Muscle of arm (tissue), 14 donors: ENCODE measurements at places on chromosomes 4 and X. TPM values are rescaled to one million over a fixed set of nuclear protein-coding genes. Genes with fewer than 3 reads are reported as not detected.
A peak's percentile ranks its signal among the peaks of the same experiment; 100 is the strongest.

The CLIC2 gene
- 4.8 TPM for polyA plus RNA-seq

DNA sequence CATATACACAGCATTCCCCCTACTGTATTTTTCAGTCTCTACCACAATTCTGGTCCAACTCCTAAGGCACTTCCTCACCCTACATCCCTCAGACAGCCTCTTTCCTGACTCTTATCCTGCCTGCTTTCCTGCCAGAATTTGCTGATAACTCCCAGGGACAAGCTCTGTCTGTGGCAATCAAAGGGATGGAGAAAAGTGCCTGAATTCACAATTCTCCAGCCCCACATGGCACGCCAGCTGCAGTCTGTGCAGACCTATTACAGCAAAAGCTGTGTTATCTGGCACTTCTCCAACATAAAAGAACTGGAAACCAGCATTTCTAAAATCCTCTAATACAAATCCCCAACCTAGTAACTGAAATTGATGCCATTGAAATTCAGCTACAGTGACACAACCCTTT lies 404.8 kb downstream of the KLHL13 start:
- no peak for DNase-seq

- DNase-seq = no peak
Measured at GRCh38 chr4:26958925-26959653, 98.4 kb downstream of the STIM2 start.

The TTC29 gene
- 0.18 TPM for polyA plus RNA-seq

DNA sequence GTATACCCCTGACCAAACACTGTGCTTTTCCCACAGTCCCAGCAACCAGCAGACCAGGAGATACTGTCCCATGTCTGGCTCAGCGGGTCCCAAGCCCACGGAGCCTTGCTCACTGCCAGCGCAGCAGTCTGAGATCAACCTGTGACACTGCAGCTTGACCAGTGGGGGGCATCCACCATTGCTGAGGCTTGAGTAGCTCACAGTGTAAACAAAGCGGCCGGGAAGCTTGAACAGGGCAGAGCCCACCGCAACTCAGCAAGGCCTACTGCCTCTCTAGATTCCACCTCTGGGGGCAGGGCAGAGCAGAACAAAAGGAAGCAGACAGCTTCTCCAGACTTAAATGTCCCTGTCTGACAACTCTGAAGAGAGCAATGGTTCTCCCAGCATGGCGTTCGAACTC lies 58.1 kb downstream of the SLC10A6 start:
- no peak for DNase-seq

GRCh38 chr4:125994024-125994423 lies 679.3 kb downstream of the FAT4 start:
- no peak for DNase-seq

DNA sequence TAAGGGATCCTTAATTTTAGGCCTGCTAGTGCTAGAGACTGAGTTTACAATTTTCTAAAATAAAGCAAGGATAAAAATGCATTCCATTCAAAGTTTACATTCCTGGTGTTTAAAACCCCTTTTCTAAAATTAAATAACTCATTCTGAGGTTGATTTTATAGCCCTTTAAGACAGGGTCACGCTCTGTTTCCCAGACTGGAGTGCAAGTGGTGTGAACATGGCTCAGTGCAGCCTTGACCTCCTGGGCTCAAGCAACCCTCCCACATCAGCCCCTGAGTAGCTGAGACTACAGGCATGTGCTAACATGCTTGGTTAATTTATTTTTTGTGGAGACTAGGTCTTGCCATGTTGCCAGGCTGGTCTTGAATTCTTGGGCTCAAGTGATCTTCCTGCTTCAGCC lies 6.8 kb upstream of the CDKL2 start:
- no peak for DNase-seq

GRCh38 chr4:37845201-37845600 lies 18.7 kb downstream of the PGM2 start:
- DNase-seq = no peak

- DNase-seq = no peak
Measured at GRCh38 chr4:188781655-188782054, 642.4 kb downstream of the TRIML1 start.

DNA sequence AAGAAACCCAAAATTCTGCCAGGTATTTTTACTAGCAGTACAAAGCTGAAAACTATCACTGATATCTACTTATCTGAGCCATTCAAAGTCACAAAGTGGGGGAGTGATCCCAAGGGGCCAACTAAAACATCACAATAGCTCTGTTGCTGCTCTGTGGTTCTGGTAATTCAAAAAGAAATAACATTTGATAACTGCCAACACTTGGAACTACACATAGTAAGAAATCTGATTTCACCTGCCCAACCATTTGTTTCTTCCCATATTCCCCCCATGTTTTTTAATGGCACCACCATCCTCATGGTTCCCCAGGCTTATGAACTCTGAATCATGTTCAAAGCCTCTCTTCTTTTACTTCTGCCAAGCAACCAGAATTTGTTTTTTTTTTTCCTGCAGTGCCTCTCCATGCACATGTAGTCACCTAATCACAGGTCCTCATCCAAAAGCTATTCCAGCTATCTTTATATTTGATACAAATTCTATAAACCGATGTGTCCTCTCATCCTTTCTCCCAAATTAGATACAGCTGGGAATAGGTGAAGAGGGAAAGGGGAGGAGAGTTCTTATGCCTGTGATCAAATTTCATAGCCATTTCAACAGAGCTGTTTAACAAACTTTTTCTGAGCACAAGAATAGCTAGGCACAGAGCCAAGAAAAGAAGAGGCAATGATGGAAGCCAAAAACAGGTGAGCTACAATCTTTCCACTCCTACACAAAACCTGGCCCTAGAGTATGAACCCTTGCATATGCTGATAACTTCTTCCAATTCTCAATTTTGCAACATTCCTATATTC lies 7.7 kb downstream of the AMMECR1 start:
- DNase-seq = no peak

- DNase-seq = no peak
Measured at GRCh38 chr4:149140841-149141240, 674.8 kb downstream of the IQCM start.

- no peak for DNase-seq
Measured at GRCh38 chr4:123478859-123479345, 82.3 kb downstream of the SPRY1 start.

GRCh38 chrX:109600237-109600651 lies 24.7 kb downstream of the KCNE5 start:
- no peak for DNase-seq

- peak; percentile 13 for DNase-seq
Measured at GRCh38 chr4:185792384-185793115, 19.4 kb downstream of the SORBS2 start.

- DNase-seq = no peak
Measured at GRCh38 chr4:169622566-169622965, 2.2 kb downstream of the CLCN3 start.

- no peak for DNase-seq
Measured at GRCh38 chr4:58042176-58042575, 932.0 kb upstream of the IGFBP7 start.

DNA sequence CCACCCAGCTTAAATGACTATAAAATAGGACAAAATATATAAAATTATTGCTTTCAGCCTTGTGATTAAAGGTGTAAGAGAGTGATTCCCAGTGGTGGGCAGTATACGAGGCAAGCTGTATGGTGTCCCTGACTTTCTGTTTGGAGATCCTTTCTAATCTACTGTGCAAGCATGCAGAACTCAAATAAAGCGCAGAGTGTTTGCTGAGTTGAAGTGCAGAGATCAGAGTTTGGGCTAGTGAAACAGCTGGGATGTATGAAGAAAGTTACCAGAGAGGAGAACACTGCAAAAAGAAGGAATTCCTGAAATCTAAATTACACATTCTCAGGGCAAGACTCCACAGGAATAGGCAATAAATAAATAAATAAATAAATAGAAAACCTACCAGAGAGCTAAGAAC lies 218.5 kb upstream of the TLL1 start:
- DNase-seq = no peak

- no peak for DNase-seq
Measured at GRCh38 chr4:89860971-89861370, 24.0 kb upstream of the SNCA start.

DNA sequence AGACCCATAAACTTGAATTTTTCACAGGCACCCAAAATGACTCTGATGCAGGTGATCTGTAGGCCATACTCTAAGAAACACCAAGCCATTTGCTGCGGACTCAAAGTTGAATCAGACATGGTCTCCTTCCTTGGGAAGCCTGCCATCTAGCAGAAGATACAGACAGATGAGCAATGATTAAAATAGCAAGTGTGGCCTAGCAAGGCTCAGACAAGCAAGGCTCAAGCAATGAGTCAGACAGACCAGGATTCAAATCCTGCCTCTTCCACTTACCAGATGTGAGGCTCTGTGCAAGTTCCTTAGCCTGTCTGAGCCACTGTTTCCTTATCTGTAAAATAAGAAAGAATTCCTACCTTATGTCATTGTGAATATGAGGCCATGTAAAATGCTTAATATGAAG lies 2.3 kb downstream of the CCDC149 start:
- DNase-seq = no peak

DNA sequence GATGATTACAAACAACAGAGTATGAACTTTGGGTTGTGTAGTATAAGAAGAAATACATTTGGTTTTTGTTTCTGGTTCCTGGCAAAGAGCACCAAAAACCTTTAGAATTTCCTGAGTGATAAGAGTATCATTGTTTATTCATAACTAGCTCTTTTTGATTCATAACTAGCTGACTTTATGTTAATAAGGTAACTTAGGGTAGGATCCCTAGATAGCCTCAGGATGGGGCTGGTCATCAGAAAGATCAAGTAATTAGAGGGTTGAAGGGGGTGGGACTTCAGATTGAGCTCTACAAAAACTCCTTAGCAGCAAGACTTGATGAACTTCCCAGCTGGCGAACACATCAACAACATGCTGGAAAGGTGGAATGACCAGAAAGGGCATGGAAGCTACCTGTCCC lies 166.5 kb downstream of the SCFD2 start:
- no peak for DNase-seq

GRCh38 chrX:132393992-132394391 lies 94.8 kb downstream of the MBNL3 start:
- DNase-seq = no peak

The GUCY1B1 gene
- polyA plus RNA-seq = 19.0 TPM

The PKD2 gene
- polyA plus RNA-seq = 37.1 TPM

DNA sequence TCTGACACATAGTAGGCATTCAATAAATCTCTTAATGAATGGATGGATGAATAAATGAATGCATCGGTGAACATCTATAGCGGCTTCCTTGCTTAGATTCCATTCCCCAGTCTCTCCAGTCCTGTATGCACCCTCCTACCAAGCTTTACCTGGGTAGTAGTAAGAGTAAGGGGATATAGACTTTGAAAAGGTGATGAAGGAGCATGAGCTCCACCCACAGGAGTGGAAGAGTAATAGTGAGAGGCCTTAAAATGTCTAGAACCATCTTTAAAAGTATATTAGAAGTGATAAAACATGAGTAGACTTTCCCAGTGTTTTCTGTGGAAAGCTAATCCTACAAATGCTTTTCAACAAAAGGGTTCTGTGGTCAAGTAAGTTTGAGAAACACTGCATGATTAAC lies 35.5 kb upstream of the GPC3 start:
- DNase-seq = no peak

DNA sequence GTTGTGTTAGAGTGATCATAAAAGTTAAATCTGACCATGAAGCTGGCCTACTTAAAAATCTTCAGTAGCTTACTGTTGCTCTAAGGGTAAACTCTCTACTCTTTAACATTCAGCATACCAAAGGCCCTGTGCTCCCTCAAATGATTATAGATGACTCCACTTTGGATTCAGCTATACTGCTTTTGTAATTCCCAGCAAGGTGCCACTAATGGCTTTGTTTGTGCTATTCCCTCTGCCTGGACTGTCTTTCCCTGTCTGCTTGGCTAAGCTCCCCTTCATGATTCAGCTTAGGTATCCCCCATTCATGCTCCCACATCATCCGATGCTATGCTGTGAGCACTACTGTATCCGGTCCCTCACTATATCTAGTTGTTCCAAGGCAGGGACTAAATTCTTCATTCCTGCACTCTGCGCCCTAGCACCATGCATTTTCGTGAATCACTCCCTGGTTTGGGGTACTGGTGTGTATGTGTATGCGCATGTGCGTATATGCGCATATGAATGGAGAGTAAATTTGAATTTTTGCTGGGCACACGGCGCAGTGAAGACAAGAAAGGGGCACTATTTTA lies 453 bp upstream of the PBDC1 start:
- no peak for DNase-seq

GRCh38 chr4:37645736-37646135 lies 40.4 kb downstream of the RELL1 start:
- no peak for DNase-seq

The PLP1 gene
- 61.5 TPM for polyA plus RNA-seq

DNA sequence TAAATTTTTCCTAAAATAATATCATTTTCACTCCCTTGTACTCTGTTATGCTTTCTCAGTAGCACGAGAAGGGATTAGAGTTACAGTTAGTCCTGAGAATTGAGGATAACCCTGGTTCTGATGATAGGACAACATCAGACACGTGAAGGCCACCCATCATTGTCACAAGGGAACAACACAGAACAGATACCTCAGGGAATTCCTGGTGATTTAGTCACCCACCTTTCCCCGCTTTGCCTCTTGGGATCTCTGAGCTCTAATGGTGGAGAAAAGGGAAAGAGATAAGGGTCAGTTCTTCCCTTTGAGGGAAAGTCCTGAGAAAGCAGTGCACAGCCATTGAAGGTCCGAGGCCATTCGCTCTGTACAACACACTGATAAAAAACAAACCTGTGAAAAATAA lies 112.3 kb upstream of the GALNT7 start:
- DNase-seq = no peak

The SSX1 gene
- polyA plus RNA-seq = not detected

- no peak for DNase-seq
Measured at GRCh38 chrX:107713543-107714205, 61.9 kb downstream of the TSC22D3 start.

GRCh38 chr4:121765368-121765705 lies 373 bp upstream of the SMIM43 start:
- DNase-seq = no peak

DNA sequence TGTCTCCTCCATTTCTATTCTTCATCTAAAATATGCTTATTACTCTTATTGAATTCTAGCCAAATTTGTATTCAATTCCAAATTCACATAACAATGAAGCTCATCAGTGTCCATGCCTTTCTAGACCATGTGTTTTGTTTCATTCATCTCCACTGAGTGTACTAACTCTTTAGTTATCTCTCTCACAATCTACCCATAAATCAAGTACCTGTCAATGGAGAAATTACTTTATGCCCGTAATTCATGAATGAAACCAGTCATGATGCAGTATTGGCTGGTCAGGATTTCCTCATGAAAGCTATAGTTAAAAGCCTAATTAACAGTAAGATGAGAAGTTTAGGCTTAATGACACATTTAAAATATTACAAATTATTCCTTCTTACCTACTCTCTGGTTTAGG lies 12.2 kb upstream of the TMPRSS11F start:
- DNase-seq = no peak

DNA sequence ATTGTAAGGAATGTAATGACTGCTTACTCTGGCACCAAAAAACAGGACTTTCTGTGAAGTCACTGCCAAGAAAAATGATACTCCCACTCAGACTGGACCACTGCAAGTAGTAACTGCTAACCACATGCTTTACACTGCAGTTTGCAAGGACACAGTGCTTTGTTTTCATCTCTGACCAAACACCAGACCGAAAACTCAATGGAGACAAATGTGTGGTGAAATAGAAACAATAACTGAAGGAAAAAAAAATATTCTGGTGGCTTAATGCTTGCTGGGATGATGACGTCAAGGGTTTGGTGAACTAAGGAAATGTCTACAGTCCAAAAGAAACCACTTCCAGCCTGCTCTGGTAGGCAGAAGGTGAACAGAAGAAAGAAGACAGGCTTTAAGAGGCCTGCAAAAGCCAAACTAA lies 13.2 kb downstream of the GPC4 start:
- no peak for DNase-seq

The MAGEC2 gene
- not detected for polyA plus RNA-seq
